ENCODE measurements at places on chromosomes 7 and 10.

- DNase-seq: no peak
These were observed 64.7 kb downstream of the CREB3L2 start for GRCh38 chr7:137937202-137937560.

DNA sequence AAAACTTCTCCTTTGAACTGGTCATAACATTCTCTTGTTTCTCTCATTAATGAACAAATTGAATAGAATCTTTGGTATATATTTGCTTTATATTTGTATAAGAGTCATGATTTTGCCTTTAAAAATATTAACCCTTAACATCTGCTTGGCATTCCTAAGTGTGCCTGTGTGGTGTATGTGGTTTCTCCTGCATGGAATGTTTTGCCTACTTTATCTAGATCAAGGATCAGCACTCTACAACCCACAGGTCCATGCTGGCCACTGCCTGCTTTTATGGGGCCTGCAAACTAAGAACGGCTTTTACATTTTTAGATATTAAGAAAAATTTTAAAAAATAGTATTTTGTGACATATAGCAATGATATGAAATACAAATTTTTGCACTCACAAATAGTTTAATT is 4.3 kb upstream of the LAMB4 start:
- DNase-seq: no peak

DNA sequence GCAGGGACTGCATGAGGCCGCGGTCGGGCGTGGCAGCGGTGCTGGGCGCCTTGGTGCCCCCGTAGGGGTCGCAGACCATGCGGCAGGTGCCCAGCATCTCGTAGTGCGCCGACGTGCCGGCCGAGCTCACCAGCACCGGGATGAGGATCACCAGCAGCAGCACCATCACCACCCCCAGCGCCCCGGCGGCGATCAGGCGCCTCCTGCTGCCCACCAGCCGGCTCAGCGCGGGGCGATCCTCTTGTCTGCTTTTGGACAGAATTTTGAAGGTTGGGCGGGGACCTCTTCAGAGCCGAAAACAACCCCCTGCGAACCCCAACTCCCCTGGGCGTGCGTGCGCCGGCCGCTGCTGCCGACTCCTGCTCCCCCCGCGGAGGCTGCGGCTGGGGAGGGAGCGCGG is 779 bp downstream of the C1QL3 start:
- DNase-seq: no peak

DNA sequence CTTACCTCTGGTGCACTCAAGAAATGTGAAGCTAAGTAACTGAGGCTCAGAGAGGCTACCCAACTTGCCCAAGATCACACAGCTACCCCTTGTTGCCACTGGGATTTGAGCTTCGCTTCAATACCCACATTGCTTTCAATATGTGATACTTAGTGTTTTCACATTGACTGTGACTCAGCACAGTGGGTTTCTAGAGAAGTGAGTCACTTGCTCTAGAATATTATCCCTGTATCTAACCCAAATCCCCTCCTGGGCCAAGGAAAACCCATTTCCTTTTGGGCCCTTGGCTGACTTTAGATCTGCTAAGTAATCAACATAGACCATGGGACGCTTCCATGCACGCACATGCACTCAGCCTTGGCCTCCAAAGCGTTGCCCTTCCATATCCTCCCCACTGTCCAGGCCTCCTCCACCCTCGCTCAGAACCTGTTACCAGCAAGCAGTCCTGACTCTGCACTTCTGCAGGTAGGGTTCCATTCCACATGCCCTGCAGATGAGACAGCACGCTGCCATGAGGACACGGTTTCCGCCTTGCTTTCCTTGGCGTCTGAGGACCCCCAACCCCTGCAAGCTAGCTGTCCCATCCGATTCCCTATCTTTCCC is 87.7 kb upstream of the CHST15 start:
- DNase-seq: no peak

DNA sequence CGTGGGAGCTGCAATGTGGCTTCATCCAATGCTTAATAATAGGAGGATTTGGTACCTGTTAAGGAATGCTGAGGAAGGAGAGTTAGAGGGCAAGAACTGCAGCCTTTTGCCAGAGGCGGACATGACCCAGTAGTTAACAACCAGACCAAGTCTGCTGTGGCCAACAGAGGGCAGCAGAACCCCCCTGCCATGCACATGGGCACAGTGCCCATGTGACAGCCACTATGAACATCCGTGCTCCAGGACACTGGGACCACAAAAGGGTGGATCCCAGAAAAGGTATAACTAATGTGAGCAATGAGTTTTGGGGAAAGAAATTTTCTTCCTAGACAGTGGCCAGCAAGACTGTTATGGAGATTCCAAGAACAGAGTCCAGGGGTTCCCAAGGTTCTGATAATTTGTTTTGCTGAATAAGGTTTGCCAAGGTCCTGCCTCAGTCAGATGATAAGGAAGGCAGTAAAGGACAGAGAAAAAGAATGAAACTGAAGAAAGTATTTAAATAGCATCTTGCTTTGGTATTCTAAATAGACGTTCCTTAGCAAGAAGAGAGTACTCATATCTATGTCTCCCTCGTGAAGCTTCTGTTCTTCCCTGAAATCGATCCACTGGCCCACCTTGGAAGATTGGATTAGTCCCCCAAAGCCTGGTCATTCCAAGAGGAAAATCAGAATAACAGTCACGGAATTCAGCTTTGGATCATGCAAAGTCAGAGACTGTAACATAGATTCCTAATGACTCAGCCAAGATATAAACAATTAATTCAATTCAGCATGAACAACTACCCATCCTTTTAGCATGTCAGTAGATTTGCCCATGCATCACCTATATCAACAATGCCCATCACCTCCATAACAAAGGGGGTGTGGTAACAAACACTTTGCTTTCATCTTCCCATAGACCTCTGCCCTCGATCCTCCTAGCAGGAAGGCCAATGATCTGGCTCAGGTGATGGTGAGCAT is 56.0 kb downstream of the LGI1 start:
- no peak for DNase-seq

GRCh38 chr7:77415476-77415822 is 700 bp downstream of the GSAP start:
- no peak for DNase-seq

GRCh38 chr7:152857272-152857671 is 97.7 kb downstream of the ACTR3B start:
- DNase-seq: no peak

GRCh38 chr10:74234569-74234968 is 83.5 kb downstream of the ADK start:
- DNase-seq: no peak

DNA sequence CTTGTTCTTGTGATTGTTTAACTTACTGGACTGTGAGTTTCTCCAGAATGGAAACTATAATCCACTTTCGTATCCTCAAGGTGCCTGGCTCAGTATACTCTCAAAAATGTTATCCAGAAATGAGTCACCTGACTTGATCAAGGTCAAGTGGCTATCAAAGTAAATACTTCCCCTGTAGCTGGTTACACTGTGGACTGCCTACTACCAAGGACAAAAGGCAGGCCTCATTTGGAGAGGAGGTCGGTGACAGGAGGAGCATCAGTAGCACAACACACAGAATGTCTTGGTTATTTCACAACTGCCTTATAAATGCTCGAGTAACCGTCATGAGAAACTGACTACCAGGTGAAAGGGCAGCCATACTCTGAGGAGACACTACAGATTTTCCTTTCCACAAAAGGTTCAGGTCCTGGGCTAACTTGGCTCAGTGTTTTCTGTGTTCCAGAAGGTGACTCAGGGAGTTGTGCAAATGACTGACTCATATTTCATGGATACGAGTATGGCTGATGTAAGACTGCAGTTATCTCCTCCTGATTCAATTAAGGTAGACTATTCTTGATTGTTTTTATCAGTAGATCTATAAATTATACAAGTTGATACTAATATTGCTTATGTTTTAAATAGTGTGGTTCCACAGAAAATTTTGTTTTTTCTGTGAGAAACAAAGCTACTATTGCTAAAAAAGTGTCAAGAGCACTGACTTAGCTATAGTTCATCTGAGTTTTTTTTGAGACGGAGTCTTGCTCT is 4.2 kb upstream of the CCNY start:
- DNase-seq: no peak

DNA sequence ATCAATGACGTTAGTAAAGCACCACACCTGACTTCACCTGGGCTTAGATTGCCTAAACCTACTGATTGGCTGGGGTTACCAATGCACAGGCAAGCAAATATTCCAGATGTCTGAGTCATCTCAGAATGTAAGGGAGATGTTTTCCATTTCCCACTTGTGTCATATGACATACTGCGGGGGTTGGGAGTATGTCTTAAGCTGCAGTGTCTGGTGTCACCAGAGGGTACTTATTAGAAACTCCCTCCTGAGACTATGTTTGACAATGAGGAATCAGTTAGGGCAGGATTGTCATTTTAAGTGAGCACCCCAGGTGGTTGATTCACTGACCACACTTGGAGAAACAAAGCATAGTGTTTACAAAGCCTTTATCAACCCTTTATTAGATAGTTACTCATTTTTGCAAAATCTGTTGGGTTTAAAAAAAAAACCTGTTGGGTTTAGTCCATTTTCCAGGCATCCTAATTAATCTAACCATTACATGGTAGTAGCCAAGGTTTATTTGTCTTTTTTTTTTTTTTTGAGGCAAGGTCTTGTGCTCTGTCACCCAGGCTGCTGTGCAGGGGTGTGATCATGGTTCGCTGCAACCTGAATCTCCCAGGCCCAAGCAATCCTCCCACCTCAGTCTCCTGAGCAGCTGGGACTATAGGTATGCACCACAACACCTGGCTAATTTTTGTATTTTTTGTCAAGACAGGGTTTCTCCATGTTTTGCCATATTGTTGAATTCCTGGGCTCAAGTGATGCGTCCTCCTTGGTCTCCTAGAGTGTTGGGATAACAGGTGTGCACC is 72.5 kb downstream of the CDK6 start:
- peak; percentile 64 for DNase-seq

GRCh38 chr10:17816199-17816598 is 7.1 kb downstream of the MRC1 start:
- no peak for DNase-seq

DNA sequence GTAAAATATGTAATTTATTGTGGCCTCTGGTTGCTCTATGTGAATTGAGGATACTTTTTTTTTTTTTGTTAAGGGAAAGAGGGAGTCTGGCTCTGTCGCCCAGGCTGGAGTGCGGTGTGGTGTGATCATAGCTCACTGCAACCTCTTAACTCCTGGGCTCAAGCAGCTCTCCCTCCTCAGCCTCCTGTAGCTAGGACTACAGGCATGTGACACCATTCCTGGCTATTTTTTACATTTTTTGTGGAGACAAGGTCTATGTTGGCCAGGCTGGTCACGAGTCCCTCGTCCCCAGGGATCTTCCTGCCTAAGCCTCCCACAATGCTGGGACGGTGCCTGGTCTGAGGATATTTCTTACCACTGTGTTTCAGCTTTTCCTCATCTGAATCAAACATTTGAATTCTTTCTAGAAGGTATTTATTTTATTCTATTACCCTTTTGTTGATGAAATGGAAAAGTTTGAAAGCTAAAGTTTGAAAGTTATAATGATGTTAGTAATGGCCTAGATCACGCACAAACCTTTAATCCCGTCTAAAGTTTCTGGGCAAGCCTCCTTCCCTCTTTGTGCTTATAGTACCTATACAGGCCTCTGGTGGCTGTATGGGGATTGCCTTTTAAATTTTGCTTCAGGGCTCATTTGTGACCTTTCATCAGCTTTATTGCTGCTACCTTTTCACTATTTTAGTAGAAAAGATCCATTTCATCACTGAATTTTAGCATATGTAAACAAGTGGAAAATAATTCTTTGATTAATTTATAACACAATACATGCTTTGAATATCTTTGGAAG is 2.0 kb downstream of the IFRD1 start:
- DNase-seq: peak; percentile 8

GRCh38 chr7:149866139-149866778 is 7.5 kb upstream of the ATP6V0E2 start:
- no peak for DNase-seq

GRCh38 chr10:124655191-124656112 is 88.7 kb downstream of the FAM53B start:
- DNase-seq: no peak

GRCh38 chr10:85575441-85575840 is 791.2 kb downstream of the GRID1 start:
- no peak for DNase-seq

GRCh38 chr7:92034116-92034515 is 93.5 kb downstream of the AKAP9 start:
- DNase-seq: no peak

GRCh38 chr7:131883196-131883595 is 326.8 kb upstream of the PODXL start:
- no peak for DNase-seq

GRCh38 chr10:123269017-123269552 is 114.9 kb downstream of the BUB3 start:
- no peak for DNase-seq
